ENCODE measurements at places on chromosomes 11 and 22. TPM values are rescaled to one million over a fixed set of nuclear protein-coding genes. Genes with fewer than 3 reads are reported as not detected.

Gene NRIP3
- 1.9 TPM for total RNA-seq

Gene PATE3
- not detected for total RNA-seq

Gene MMP3
- 0.31 TPM for total RNA-seq

GRCh38 chr22:32695451-32695891, 106.0 kb upstream of the TIMP3 start:
- DNase-seq = no peak

GRCh38 chr11:88631497-88631896, 294.0 kb upstream of the CTSC start:
- no peak for DNase-seq
